ENCODE measurements at places on chromosomes 1 and 21. TPM values are rescaled to one million over a fixed set of nuclear protein-coding genes. Genes with fewer than 3 reads are reported as not detected.

GRCh38 chr1:198167436-198167934 is 10.7 kb downstream of the NEK7 start:
- DNase-seq: peak; percentile 70

MSH4 gene
- 0.09 TPM for total RNA-seq

GRCh38 chr1:220294846-220295301 is 22.6 kb upstream of the RAB3GAP2 start:
- DNase-seq: no peak

DNA sequence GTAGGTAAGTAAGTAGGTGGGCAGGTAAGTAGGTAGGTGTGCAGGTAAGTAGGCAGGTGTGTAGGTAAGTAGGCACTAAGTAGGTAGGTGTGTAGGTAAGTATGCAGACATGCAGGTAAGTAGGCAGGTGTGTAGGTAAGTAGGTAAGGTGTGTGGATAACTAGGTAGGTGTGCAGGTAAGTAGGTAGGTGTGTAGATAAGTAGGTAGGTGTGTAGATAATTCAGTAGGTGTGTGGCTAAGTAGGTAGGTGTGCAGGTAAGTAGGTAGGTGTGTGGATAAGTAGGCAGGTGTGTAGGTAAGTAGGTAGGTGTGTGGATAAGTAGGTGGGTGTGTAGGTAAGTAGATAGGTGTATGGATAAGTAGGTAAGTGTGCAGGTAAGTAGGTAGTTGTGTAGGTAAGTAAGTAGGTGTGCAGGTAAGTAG is 53.9 kb upstream of the COG2 start:
- DNase-seq: no peak

PTGS2 gene
- 24.1 TPM for total RNA-seq

DNA sequence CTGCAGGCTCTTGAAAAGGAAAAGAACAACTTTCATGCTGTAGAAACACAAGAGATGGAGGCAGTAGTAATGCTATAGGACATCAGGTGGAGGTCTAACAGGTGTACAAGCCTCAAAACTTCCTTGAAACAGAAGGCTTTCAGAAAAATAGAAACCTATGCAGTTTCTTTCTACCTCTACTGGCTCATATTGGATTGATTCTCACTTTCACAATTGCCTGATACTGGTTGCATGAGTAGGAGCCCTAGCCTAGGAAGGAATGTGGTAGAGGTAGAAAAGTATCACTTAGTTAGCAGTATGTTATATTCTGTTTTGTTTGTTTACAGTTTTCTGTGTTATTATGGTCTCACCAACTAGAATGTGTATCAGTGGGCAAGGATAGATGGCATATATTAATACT is 175.4 kb upstream of the GORAB start:
- DNase-seq: no peak
